Stimulated activated CD4-positive, alpha-beta T cell treated with anti-CD3 and anti-CD28 coated beads, Interleukin-2, amount 100 ng/mL, for 4 hours (primary cell): ENCODE measurements at places on chromosomes 4 and X.

DNA sequence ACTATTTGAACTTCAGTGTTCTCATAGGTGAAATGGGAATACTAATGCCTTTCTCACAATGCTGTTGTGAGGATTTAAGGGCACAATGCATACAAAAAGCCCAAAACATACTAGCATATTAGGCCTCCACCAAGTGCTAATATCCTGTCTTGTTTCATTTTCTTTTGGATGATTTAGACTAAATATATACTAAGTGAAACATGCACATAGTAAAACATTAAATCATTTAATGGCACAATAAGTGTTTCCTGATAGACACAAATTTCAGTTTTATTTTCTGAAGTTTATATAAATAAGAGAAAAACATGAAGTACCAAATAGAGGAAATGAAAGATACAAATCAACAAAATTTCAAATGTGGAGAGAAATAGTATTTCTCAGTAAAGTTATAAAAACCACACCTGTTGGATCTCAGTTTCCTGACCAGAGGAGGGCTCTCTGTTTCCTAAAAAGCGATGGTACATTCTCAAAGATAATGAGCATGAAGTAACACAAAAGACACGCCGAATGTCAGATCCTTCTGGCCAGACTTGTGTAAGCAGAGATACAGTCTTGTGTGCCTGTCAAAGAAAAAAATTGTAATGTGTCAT, 25.1 kb downstream of the DDX60 start:
- no peak for DNase-seq

DNA sequence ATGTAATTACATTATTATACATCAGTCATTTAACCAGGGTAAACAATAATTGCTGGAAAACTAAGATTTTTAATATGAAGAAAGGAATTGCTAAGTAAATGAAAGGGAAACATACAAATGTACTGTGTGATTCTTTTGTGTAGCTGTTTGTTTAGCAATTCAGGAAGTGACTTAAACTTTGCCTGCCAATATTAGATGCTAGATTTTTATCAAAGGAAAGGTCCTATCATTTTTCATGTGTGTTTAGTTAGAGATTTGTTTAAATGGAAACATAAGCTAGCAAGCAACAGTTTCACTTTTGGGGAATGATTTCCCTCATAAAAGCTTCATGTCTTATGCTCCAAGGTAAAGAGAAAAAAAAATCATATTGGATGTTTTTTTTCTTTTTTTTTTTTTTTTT, 95.1 kb upstream of the LIMCH1 start:
- DNase-seq, result no peak

DNA sequence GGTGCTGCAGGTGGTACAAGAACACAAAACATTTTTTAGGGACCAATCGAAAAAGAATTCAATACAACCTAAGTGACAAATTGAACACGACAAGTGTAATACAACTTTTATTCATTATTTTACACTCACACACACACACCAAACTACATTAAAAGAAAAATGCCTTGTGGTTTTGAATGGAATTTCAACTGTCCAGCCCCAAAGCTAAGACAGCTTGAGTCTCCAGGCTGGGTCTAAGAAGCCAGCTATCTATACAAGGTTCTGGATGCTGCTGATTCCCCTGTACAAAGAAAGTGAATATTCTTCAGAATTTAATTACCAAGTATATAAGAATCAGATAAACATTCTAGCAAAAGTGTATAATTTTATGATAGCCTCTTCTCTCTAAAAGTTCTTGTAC, 118.2 kb downstream of the PPP3CA start:
- DNase-seq, result no peak

DNA sequence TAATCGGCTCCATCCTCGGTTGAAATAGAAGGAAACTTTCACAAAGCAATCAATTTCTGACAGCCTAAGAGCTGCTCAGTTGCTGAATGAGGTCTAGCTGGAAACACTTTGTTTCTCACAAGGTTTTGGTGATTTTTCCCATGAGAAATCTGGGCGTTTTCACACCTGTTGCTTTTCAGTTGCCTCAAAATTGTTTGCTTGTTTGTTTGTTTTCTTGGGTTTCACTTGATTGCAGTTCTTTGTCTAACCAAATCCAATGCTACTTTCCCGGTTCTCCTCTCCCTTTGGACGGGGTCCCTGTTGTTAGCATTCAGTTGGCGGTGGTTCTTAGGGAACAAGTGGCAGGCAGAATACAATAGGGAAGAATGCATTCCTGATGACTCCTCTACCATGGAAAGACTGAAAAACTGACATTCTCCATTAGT, 135.5 kb downstream of the PALLD start:
- no peak for DNase-seq

DNA sequence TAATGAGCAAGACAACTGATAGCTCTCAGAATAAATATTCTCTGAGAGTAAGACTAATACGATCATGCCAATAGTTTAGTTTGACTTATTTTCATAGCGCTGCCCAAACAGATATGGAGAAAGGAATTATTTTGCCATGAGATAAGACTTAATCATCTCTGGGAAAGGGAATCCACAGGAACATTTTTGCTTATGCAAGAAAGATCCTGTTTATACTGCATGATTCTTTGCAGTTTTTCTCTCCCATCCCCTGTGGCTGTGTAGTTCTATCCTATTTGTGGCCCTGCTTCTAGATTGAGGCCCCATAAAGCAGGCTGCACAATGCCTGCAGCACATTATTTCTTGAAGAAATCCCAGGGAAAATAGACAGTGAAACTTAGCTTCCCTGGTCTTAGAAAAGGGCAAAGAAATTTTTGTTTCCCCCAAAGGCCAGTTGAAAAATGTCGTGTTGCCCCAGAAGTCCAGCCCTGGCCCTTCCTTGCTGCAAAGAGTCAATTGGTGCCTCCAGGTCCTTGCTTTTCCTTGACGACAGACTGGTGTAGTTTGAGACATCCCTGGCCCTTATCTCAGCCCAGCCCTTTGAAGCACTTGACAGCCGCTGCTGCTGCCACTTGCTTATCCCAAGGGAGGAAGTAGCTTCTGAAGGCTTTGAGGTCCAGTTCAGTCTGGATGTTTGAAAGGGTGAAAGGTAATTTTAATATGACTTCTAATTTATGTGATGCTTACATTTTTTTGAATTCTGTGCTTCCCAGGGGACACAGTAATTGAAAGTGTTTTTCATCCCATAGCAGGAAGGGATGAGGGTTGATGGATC, 45.0 kb upstream of the SH3RF1 start:
- DNase-seq, result no peak

- DNase-seq, result no peak
Measured at GRCh38 chr4:73761856-73762255, 21.5 kb downstream of the CXCL8 start.

- DNase-seq, result no peak
Measured at GRCh38 chrX:12777670-12778069, 13.5 kb upstream of the PRPS2 start.

DNA sequence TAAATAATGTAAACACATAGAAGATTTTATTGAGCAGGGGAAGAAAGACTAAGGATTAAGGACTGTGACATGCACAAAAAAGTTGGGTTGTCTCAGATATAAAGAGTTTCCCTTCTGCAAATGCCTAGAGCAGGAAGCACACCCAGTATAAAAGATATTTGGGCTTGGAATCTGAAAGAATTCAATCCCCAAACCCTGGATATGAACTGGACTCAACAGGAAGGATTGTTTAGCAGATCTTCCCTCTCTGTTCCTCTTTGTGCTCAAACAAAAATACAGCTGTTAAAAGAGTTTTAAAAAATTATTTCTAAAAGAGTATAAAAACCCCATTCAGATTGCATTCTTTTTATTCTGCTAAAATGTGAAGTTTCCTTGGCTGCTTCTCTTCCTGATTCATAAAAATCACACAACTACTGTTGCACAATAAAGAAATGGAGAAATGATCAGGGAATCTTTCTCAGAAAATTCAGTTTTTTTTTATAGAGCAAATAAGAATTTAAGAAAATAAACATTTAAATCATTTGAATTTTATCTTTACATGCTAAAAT, 71.4 kb downstream of the PDLIM5 start:
- DNase-seq, result no peak

GRCh38 chr4:137253949-137254348, 278.3 kb downstream of the PCDH18 start:
- DNase-seq, result no peak

DNA sequence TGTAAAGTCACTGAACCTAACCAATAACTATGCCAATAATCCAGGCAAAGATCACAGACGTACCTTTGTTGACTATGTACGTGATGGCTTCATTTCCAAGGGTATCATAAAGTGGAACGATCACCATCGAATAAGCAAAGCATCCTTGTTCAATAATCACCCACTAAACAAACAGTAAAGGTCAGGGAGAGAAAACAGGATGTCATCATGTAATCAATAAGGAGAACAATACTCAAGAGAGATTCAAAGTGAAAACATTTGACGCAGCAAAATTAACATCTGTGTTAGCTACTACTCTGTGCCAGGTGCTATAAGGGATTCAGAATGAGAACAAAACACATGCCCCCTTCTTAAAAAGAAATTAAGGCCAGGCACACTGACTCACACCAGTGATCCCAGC, 42.9 kb upstream of the CENPU start:
- no peak for DNase-seq

DNA sequence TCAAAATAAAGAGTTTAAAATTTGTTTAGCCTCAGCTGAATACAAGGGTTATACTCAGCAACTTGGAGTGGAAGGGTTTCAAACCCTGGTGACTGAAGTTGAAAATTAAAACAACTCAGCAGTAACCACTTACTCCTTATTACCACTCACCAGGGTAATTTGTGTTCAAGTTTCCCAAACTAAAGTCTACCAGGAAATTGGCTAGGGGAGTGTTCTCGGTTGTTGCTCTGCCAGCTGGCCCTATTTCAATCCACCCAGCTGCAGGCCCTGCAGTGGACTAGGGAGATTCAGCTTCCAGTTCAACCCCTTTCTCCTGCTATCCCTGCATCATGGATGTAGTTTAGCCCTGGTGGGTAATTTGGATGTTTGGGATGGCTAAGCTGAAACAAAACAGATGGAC, 37.8 kb upstream of the EXOC1L start:
- no peak for DNase-seq

DNA sequence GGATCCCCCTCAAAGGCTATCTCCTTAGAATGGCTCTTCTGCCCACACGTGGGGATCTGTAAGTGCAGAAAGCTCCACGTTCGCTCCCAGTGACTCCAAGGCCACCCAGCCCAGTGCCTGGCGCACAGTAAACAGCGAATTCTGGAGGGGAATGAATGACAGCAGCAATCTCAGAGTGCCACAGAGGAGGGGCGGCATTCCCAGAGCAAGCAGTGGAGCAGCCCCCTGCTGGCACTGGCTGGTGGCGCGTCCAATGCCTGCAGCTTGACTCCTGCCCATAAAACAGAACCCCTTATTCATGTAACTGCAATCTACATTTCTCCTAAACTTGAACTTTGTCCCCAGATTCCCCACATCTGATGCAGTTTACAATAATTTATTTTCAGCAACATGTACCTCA, 6.9 kb upstream of the HELT start:
- no peak for DNase-seq

- no peak for DNase-seq
Measured at GRCh38 chrX:101973066-101973465, 41.2 kb upstream of the ZMAT1 start.

DNA sequence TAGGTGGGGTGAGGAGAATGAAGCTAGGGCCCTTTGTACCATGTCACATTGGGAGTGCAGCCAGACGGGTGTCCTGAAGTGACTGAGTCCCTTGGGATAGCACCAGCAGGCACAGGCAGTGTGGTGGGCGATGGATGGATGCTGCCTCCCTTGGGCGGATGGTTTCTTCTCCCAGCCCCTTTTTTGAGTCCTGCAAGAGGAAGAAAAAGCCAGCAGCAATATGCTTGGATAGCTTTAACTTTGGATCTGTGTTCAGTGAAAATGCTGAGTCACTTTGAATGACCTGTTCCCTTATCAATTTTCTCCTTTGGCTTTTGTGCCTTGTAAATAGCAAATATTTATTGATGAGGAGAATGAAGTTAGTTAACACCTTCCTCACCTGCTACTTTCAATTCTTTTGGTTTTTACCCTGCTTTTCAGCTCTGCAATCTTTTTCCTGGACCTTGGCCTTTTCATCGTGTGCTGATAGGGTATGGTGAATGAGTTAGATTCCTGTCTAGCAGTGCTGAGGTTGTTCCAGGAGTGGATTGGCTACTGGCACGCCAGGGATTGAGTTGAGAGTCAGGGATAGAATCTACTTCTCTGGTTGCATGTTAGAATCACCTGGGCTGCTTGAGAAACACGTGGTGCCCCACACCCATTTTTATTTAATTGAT, 10.2 kb downstream of the DCUN1D4 start:
- DNase-seq, result no peak

GRCh38 chr4:5969336-5969735, 48.9 kb downstream of the C4orf50 start:
- no peak for DNase-seq

- no peak for DNase-seq
Measured at GRCh38 chrX:84161641-84162040, 26.4 kb downstream of the RPS6KA6 start.

DNA sequence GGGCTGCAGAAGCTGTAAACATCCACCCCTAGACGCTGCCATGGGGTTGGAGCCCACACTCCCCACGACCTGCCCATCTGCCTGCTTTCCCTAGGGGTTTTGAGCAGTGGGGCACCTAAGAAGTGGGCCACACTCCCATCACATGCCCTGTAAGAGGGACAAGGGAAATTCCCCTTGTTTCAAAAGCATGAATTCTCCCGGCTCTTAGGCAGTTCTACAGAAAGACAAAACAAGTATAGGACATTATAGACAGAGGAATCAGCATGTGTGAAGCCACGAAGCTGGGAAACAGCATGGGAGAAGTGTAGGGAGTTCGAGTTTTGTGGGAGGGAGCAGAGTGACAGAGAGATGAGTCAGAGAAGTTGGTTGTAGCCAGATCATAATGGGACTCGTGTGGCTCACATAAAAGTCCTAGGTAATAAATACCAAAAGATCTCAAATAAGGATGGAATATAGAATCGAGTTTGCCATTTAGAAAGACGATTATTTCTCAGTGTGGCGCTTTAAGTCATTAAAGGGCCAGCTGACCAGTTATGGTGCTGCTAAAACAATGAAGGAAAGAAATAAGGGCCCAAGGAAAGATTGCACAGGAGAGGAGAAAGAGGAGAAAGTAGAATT, 23.9 kb downstream of the APOO start:
- no peak for DNase-seq
